HCT116 (cell line): ENCODE measurements at places on chromosomes 7 and 10. TPM values are rescaled to one million over a fixed set of nuclear protein-coding genes. Genes with fewer than 3 reads are reported as not detected.

ZDHHC16 gene
- total RNA-seq: 34.0 TPM

PDGFA gene
- 44.7 TPM for total RNA-seq

FAM25A gene
- 2.7 TPM for total RNA-seq

LSM5 gene
- total RNA-seq: 81.0 TPM

GGCT gene
- 60.6 TPM for total RNA-seq

EPHA1 gene
- total RNA-seq: 29.9 TPM

ASB10 gene
- not detected for total RNA-seq

ADCY1 gene
- 0.05 TPM for total RNA-seq

C10orf105 gene
- not detected for total RNA-seq

LRRC17 gene
- total RNA-seq: 0.47 TPM

PCLO gene
- 2.4 TPM for total RNA-seq

TASOR2 gene
- 80.3 TPM for total RNA-seq

FRMD4A gene
- total RNA-seq: 0.20 TPM

HABP2 gene
- total RNA-seq: 0.20 TPM

OR2A12 gene
- not detected for total RNA-seq

TRIL gene
- total RNA-seq: not detected

GJD4 gene
- total RNA-seq: not detected

DKK1 gene
- 315 TPM for total RNA-seq

ADRA2A gene
- 0.15 TPM for total RNA-seq

GDF10 gene
- total RNA-seq: not detected

MYO1G gene
- 0.74 TPM for total RNA-seq

TBX20 gene
- total RNA-seq: not detected

EIF3B gene
- total RNA-seq: 324 TPM

EN2 gene
- total RNA-seq: 0.32 TPM

OGDHL gene
- 16.3 TPM for total RNA-seq

FBXO24 gene
- 2.1 TPM for total RNA-seq

ENKUR gene
- 0.32 TPM for total RNA-seq

TCAF2 gene
- total RNA-seq: 1.3 TPM

SEC31B gene
- 30.9 TPM for total RNA-seq

MEST gene
- total RNA-seq: 49.5 TPM

SPDYE2B gene
- total RNA-seq: not detected

SLC39A12 gene
- total RNA-seq: not detected
